ENCODE measurements at places on chromosomes 2 and 18. TPM values are rescaled to one million over a fixed set of nuclear protein-coding genes. Genes with fewer than 3 reads are reported as not detected.

DNA sequence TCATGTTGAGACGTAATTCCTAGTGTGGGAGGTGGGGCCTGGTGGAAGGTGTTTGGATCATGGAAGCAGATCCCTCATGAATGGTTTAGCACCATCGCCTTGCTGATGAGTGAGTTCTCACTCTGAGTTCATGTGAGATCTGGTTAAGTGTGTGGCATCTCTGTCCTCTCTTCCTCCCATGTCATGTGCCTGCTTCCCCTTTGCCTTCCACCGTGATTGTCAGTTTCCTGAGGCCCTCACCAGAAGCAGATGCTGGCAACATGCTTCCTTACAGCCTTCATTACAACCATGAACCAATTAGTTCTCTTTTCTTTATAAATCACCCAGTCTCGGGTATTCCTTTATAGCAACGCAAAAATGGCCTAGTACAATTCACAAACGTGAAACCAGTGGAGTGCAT is 14.6 kb upstream of the MCM6 start:
- DNase-seq: no peak

GRCh38 chr18:58535340-58536201 is 93.3 kb downstream of the ALPK2 start:
- no peak for DNase-seq

- no peak for DNase-seq
Measured at GRCh38 chr2:135473567-135473966, 57.5 kb downstream of the ZRANB3 start.

DNA sequence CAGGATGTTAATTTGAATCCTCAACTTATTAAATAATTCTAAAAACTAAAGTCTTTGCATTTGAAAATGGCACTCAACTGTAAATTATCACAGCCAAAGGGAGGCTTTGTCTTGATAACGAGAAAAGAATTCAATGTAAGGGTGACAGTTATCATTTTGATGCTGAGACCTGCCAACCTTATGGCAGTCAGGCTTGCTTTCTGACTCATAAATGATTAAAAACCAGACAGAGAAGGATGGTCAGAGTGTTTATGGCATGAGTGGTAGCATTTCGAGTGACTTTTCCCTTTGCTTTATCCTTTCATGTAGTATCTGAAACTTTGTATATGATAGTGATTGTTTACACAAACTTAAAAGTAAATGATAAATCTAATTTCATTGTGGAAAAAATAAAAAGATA is 53.9 kb upstream of the EPC2 start:
- DNase-seq: no peak

DNA sequence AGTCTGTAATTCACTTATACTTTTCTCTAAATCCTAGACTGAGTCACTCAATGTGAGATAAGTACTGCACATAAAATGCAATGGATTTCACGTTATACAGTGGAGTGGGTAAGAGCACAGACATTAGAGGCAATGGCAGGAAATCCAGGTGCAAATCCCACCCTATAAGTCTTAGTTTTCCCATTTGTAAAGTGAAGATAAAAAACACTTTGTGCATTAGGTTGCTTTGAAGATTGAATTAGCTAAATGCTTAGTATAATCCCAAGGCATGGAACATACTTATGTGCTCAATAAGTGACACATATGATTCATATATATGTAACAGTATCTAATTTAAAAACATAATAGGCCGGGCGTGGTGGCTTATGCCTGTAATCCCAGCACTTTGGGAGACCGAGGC is 10.5 kb downstream of the ACTG2 start:
- no peak for DNase-seq

DNA sequence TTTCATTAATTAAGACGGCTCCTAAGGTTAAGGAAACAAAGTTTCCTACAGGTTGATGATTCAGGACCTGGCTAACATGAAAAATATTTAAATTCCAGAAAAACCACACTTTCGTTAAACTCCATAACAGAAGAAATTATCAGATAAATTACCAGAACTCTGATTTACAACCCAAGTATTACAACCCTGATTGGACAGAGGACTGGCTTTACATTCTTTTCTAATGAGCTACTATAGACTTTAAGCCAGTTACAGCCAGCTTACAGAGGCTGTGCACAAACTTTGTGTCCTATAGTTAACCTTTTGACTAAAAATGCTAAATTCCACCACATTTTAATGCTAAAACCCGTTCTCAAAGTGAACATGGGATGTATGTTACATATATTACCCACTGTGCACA is 458.6 kb downstream of the KCNJ3 start:
- no peak for DNase-seq

GRCh38 chr2:119596638-119597037 is 52.4 kb downstream of the CFAP221 start:
- DNase-seq: no peak

- DNase-seq: no peak
Measured at GRCh38 chr2:73290049-73290839, 3.1 kb downstream of the EGR4 start.

- DNase-seq: no peak
Measured at GRCh38 chr2:154386186-154386585, 312.3 kb upstream of the KCNJ3 start.

DNA sequence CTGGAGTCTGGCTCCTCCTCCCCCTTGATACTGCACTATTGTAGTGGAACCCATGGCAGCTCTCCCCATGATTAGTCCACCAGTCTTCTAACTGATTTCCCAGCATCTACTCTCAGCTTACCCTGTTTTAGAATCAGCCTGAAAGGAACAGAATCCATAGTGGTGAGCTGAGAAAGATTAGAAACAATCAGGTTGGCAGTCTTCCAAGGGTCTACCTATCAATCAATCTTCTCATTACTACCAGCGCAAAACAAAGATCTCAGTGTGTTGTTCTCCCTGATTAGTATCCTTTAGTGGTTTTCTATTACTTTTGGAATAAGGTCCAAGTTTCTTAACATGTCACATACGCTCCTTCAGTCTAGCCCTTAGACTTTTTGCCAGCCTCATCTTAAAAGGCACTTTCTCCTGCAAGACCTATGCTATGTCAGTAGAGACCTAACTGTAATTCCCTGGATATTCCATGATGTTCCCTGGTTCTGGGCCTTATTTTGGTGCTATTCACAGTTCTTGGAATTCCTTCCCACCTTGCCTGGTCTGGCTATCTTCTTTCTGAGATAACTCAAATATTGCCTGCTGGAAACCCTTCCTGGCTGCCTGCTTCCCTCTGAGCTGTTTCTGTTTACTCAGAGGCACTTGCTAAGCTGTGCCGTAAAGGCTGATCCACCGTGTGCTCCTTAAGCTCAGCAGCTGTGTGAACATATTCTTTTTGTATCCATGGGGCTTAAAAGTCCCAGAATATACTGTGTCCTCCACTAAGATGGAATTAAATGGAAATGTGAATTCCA is 32.6 kb downstream of the LAMA3 start:
- no peak for DNase-seq

DNA sequence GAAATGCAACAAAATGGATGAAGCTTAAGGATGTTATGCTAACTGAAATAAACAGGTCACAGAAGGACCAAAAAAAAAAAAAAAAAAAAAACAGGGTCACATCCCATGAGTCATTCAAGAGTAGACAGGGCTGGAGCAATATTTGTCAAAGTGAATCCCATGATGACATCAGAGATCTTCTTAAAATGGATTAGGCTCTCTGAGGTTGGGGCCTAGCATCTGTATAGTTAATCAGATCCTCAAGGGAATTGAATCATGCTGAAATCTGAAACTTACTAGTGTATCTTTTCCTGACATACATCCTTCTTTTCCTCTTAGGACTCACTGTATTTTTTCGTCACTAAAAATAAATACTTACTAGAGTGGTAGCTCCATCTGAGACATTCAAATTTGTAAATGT is 380.6 kb upstream of the NXPH2 start:
- DNase-seq: no peak

- DNase-seq: no peak
Measured at GRCh38 chr2:20465716-20466394, 19.0 kb downstream of the RHOB start.

DNA sequence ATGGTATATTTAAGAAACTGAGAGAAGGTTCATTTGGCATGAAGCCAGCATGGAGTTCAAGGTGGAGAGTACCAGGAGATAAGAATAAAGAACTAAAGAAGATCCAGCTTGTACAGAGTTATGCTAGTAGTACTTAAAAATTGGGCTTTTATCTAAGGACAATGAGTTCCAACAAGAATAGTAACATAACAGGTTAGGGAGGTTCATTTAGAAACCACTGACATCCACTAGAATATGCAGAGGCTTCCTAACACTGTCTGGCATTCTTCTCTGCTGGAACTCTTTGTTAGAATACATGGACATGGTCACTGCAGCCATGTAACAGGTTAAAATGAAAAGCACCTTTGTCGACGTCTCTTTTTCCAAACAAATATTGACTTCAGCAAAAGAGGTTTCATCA is 42.6 kb upstream of the DSC1 start:
- DNase-seq: no peak

GRCh38 chr18:62996566-62996965 is 281.2 kb downstream of the PHLPP1 start:
- DNase-seq: no peak

- DNase-seq: no peak
Measured at GRCh38 chr2:225764346-225764745, 364.8 kb downstream of the NYAP2 start.

- no peak for DNase-seq
Measured at GRCh38 chr2:164617466-164617865, 3.8 kb downstream of the GRB14 start.

DNA sequence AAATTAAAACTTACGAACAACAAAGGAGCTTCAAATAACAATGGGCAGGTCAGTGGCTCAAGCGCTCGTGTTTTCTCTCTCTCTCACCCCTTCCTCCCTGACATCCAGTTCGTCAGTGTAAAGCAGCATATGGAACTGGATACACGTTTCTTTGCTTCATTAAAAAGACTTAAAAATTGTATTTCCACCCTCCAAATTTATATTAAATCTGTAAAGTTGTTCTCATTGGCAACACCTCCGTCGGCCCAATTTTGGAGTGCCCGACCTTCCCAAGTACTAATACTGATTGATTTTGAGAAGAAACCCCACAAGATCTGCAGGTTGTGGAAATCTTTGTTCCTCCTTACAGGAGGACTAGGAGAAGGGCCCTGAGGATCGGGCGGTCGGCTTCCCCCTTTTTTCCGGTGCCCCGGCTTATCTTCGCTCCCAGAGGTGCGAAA is 2.2 kb downstream of the TBR1 start:
- no peak for DNase-seq

DNA sequence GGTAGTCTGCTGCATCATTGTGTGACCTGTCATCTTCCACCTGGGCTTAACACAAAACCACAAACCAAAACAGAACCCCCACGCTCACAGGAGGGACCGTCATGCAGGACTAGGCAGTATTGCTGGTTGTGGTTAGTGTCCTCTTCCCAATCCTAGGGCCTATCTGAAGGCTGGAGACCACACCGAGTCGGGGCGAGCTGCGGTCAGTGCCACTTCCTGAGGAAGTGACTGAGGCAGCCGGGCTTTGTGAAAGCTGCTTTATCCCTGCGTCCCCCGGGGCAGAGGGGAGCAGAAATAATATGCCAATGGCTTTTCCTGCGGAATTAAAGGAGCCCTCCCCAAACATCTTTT is 22.9 kb downstream of the ZNF532 start:
- peak; percentile 30 for DNase-seq

DNA sequence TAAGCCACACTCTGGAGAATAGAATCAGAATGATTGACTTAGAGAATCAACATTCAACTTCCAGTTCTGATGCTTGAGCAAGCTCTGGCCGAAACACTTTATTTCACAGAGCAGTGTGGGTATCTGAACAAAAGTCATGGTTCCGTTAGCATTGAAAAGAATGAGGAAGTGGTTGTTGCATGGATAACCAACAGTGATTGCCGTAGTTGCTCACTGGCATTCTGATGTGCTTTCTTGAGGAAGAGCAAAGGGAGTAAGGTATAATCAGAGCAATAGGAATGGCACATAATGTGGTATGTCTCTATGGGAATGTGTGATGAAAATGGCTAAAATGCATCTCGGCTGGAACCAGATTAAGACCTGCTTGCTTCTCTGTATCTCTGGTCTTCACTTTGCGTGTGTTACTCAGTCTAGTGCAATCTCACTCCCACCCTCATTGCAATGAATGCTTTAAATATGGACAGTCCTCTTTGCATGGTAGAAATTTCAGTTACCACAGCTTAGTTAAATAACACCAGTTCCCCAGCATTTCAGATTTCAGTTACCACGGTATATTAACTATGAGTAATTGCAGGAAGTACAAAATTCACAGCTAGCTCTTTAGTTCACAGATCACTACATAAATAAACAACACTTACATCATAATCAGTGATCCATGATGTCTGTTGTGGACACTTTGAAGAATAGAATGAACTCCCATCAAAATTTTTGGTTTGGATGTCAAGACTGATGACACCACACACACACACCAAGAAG is 7.8 kb upstream of the RAB12 start:
- DNase-seq: no peak

PROM2 gene
- total RNA-seq: 0.12 TPM

LIPT1 gene
- 18.1 TPM for total RNA-seq

CRYBA2 gene
- total RNA-seq: not detected

ITSN2 gene
- 156 TPM for total RNA-seq

IL1R2 gene
- not detected for total RNA-seq

OR6B2 gene
- total RNA-seq: not detected

TTC21B gene
- total RNA-seq: 29.2 TPM

RMND5A gene
- 26.9 TPM for total RNA-seq

RAX gene
- not detected for total RNA-seq

ARHGAP28 gene
- total RNA-seq: not detected

SLC11A1 gene
- 0.93 TPM for total RNA-seq

DSC2 gene
- not detected for total RNA-seq

CNGA3 gene
- total RNA-seq: not detected

EML6 gene
- 25.3 TPM for total RNA-seq

GALNT14 gene
- 7.9 TPM for total RNA-seq

UGT1A10 gene
- not detected for total RNA-seq

All from activated B cell treated with CpG ODN at 0.5 μM for 24 hours (primary cell).